ENCODE measurements at places on chromosomes 1 and 21.

GRCh38 chr1:203464226-203464625, 11.4 kb upstream of the PRELP start:
- DNase-seq: no peak

DNA sequence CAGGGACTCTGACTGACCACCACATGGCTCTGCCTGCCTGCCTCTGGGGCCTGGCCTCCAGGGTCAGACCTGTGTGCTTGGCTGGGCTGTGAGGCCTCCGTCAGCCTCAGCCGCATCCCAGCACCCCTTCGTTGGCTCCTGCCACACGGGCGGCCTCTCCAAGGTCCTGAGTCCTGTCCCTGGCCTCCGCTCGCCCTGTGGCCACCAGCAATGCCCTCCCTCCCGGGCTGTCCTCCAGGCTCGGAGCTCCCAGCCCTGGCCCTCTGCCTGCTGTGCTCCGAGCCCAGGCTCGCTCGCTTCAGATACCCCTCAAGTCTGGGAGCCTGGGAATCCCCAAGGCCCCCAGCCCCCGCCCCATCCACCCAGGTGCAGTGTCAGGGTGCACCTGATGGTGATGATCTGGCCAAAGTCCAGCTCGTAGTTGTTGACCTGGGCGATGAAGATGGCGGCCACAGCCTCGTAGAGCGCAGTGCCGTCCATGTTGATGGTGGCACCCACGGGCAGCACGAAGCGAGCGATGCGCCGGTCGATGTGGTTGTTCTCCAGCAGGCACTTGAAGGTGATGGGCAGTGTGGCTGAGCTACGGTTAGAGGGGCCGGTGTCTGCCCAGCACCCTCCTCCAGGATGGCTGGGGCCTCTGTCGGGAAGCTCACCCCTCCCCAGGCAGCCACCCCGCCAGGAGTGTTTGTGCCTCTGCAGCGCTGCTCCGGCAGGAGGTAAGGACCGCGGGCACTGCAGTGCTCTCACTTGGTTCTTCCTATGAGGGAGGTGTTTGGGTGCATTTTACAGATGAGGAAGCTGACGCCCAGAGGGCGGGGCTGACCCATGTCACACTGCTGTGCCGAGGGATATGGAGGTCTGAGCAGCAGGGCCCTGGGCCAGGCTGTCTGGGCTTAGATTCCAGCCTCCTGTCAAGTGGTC, 28.5 kb downstream of the PODN start:
- no peak for DNase-seq

DNA sequence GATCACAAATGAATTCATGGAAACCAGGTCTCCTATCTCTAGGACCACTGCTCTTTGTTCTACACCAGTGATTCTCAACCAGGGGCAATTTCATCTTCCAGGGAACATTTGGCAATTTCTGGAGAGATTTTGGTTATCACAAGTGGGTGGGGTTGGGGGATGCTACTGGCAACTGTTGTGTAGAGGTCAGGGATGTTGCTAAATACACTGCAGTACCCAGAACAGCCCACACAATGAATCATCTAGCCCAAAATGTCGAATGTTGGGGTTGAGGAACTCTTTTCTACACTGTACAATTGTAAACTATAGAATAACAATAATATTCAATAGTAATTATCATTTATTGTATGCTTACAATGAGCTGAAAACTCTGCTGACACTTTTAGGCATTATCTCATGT, 55.7 kb upstream of the UBE2U start:
- no peak for DNase-seq

DNA sequence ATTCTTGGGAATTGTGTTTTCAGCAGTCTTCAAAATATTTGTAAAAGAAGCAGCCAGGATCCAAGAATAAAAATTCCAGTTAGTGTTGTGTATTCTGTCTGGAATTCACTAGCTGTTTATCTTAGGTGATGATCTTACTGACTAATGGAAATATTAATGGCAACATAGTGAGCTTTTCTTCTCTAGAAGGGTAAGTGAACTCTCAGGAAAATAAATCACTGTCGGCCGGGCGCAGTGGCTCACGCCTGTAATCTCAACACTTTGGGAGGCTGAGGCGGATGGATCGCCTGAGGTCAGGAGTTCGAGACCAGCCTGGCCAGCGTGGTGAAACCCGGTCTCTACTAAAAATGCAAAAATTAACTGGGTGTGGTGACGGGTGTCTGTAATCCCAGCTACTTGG, 87.4 kb upstream of the KIF1B start:
- no peak for DNase-seq

- DNase-seq: no peak
Measured at GRCh38 chr1:156801409-156802121, 15.1 kb downstream of the SH2D2A start.

GRCh38 chr1:244191581-244191980, 140.5 kb downstream of the ZBTB18 start:
- no peak for DNase-seq

DNA sequence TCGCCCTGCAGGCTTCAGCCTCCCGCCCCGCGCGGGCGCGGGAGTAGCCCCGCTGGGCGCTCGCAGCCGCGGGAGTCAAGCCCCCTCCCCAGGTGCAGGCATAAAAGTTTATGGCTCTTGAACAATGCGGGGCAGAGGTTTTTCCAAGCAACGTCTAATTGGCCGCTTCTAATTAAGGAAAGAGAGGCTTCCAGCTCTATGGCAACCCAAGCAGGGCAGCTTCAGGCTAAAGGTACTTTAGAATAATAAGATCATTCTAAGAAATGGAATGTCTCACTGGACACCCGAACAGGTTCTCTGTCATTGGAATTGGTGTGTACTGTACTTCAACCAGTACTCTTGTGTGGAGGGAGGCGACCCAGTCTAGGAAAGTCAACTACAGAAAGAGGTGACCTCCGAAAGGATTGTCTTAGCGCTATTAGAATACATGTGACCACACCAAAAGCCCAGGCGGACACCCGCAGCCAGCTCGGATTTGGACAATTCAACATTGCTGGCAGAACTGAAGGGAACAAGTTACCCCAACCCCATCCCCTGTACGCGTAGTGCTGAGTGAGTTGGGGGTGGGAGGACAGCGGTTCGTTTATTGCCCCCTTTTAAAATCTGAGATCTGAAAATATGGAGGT, 12.5 kb downstream of the NR5A2 start:
- no peak for DNase-seq

GRCh38 chr1:244801246-244801645, 34.2 kb upstream of the COX20 start:
- no peak for DNase-seq

GRCh38 chr1:225329041-225329440, 98.8 kb downstream of the LBR start:
- DNase-seq: no peak
